Central memory CD4-positive, alpha-beta T cell (primary cell): ENCODE measurements at places on chromosomes 4 and X.
A peak's percentile ranks its signal among the peaks of the same experiment; 100 is the strongest.

GRCh38 chrX:147788641-147789350, 122.9 kb upstream of the FMR1 start:
- DNase-seq = no peak

GRCh38 chr4:96092151-96092705, 252.3 kb downstream of the PDHA2 start:
- DNase-seq = no peak

- DNase-seq = peak; percentile 21
These were observed 401 bp downstream of the SOWAHD start for GRCh38 chrX:119758731-119759247.

- DNase-seq = no peak
These were observed 147.6 kb upstream of the TBC1D9 start for GRCh38 chr4:140903522-140904475.

- no peak for DNase-seq
These were observed 8.9 kb upstream of the SMIM43 start for GRCh38 chr4:121773883-121774282.

DNA sequence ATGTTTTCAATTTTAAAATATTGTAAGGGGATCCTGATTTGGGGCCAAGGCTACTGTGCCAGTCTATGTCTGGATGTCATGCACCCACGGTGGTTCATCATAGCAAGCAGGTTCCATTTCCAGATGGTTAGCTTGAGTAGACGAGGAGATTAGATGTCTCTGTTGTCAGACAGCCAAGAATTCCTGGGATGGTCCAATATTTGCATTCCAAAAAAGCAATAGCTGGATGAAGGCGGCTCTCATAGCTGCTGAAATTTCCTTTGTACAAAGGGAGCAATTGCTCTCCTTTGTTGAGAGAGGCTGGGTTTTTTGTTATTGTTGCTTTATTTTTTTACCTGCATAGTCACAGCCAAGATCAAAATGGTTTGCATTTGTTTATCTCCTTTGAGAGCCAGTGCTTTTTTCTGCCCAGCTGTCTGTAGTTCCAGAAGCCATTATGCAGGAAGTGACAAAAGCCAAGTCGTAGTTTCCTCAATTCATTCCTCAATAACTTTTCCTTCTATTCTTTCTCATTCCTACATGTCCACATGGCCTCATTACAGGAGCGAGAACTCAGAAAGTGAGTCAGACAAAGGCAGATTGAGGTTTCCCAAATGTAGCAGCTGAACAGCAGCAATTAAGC, 107.9 kb downstream of the MMRN1 start:
- no peak for DNase-seq
